ENCODE measurements at places on chromosomes 2 and 18. TPM values are rescaled to one million over a fixed set of nuclear protein-coding genes. Genes with fewer than 3 reads are reported as not detected.

The SOWAHC gene
- total RNA-seq, result 6.5 TPM

The EML6 gene
- 1.8 TPM for total RNA-seq

The HOXD13 gene
- 0.09 TPM for total RNA-seq

The PASK gene
- total RNA-seq, result 1.3 TPM

The SERPINB12 gene
- not detected for total RNA-seq

The MAP4K3 gene
- total RNA-seq, result 40.1 TPM

The RGPD3 gene
- 0.09 TPM for total RNA-seq

The AMER3 gene
- total RNA-seq, result not detected

The KCNK3 gene
- 0.28 TPM for total RNA-seq

The PAX3 gene
- total RNA-seq, result not detected

The ST3GAL5 gene
- total RNA-seq, result 30.2 TPM

The KCNE4 gene
- total RNA-seq, result 43.9 TPM

The TRMT61B gene
- 13.2 TPM for total RNA-seq

The ABCB11 gene
- total RNA-seq, result not detected

The GCG gene
- total RNA-seq, result 0.14 TPM

The VIL1 gene
- total RNA-seq, result not detected

The LNPK gene
- total RNA-seq, result 28.8 TPM

The CD226 gene
- total RNA-seq, result 0.85 TPM

The ASIC4 gene
- total RNA-seq, result 0.37 TPM

The TRAPPC8 gene
- 43.8 TPM for total RNA-seq

The ALPP gene
- total RNA-seq, result not detected

The SETBP1 gene
- total RNA-seq, result 2.8 TPM

The SERPINB10 gene
- total RNA-seq, result not detected

The CREB1 gene
- total RNA-seq, result 31.7 TPM

The CNTNAP5 gene
- total RNA-seq, result not detected

The PRR30 gene
- not detected for total RNA-seq

The SALL3 gene
- not detected for total RNA-seq

The ASXL3 gene
- 0.43 TPM for total RNA-seq

The OSGEPL1 gene
- total RNA-seq, result 5.0 TPM

The C2orf15 gene
- total RNA-seq, result not detected

The LRRC30 gene
- total RNA-seq, result not detected

The PROKR1 gene
- not detected for total RNA-seq

The ATOH8 gene
- total RNA-seq, result 72.5 TPM

The AP1S3 gene
- 5.9 TPM for total RNA-seq

The LRP1B gene
- under 0.01 TPM for total RNA-seq

The EHBP1 gene
- total RNA-seq, result 86.7 TPM

The CAVIN2 gene
- 10.4 TPM for total RNA-seq

The TMEM247 gene
- total RNA-seq, result not detected
